Activated CD8-positive, alpha-beta memory T cell treated with anti-CD3 and anti-CD28 coated beads, Interleukin-2, amount 50 U/mL, for 4 hours (primary cell): ENCODE measurements at places on chromosomes 11 and 22.

GRCh38 chr11:34575261-34575660 is 45.6 kb upstream of the EHF start:
- DNase-seq, result no peak

GRCh38 chr22:42294034-42294985 is 23.9 kb upstream of the TCF20 start:
- no peak for DNase-seq

- DNase-seq, result no peak
Observed at GRCh38 chr11:100687630-100688395, 725 bp downstream of the ARHGAP42 start.

DNA sequence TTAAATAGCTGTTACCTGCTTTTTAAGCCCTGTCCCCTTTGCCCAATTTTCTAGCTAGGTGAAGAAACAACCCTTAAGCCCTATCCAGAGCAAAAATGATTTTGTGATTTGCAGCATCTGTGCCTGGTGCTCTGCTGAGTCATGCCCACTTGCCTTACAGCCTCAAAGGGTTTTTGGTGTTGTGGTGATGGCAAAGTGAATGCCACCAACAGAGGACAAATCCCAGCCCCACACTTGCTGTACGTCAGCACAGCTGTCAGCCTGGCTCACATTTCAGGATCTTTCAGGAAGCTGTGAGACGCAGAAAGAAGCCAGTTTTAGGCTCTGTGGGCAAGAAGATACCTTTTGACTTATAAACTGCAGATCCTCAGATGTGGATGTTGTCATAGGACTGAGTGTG is 401.7 kb downstream of the TENM4 start:
- DNase-seq, result no peak

DNA sequence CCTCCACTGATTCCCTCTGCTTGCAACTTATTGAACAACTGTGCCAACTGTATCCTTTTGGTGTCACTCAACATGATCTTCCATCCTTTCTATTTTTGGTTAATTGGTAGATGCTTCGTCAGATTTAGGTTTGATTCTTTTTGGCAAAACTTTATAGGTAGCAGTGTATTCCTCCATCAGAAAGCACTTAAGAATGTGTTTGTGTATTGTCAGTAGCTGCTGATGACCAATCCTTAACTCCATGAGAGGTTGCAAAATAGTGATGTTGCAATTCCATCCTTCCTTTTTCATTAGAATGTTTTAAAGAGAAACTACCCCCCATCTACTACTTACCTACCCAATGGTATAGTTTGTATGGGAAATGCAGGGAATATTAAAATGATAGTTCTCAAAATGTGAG is 22.1 kb downstream of the FAM76B start:
- no peak for DNase-seq

DNA sequence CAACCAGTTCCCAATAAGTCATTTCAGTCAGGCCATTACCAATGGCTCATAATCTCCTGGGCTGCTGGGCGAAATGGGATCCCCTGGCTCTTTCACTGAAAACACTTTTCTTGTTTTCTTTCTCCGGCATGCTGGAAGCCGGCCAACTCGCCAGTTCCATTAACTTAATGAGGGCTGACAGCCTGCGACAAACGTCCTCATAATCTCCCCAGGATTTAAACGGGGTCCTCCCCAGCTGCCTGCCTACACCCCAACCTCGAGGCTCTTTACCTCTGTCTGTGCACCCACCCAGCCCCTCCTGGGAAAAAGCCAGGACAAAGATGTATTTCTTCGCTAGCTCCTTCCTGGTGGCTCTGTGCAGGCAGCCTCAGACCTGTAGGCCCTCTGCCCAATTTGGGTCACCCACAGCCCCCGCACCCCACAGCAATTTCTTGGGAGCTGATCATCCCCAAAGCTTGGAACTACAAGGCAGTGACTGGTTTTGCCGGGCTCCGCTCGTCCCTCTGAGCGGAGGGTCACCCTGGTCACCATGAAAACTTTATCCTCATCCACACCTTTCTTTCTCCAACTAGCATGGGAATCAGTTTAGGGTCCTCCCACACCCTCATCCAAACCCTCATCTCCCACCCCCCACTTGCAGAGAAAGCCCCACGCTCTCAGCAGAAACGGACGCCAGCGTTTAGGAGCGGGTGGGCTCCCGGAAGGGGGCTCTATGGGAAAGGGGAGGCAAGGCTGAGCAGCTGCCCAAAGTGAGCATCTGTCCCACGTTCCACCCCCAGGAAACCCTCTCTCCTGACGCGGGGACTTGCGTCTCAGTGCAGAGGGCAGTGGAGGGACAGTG is 51.1 kb upstream of the KCNQ1OT1 start:
- DNase-seq, result no peak

GRCh38 chr11:116695657-116696254 is 77.0 kb downstream of the BUD13 start:
- no peak for DNase-seq
